Activated naive CD4-positive, alpha-beta T cell (primary cell): ENCODE measurements at places on chromosomes 12 and 14.

DNA sequence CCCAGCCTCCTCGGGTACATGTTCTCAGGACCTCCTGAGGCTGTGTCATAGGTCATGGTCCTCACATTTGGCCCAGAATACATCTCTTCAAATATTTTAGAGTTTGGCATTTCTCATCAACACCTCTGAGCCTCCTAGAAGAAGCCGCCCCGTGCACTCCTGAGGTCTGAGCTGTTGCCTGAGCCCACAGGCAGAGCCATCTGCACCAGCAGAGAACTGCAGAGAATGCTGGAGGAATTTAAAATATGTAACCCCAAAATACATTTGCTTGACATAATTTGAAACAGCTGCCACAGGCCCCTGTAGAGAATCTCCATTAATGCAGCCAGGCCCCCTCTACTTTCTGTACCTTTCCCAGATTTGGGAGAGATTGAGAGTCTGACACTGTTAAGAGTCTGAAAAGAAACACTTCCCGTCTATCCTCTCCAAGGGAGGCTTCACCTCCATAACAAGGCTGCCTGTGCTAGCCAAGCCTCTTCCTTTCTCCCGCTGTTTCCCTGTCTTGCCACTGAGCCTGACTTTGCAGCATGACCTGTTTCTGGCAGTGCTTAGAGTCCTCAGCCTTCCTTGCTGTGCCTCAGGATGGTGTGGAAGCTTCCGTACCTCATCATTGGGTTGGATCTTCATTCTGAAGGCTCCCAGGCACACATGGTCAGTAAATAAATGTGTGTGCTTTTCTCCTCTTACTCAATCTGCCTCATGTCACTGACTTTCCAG is 95.4 kb upstream of the SFSWAP start:
- DNase-seq, result no peak

GRCh38 chr12:124939421-124940142 is 25.1 kb upstream of the UBC start:
- no peak for DNase-seq

- peak; percentile 9 for DNase-seq
Observed at GRCh38 chr12:127162902-127163301, 1104.1 kb upstream of the TMEM132C start.

- DNase-seq, result no peak
Observed at GRCh38 chr12:71252473-71252872, 94.7 kb upstream of the TSPAN8 start.

DNA sequence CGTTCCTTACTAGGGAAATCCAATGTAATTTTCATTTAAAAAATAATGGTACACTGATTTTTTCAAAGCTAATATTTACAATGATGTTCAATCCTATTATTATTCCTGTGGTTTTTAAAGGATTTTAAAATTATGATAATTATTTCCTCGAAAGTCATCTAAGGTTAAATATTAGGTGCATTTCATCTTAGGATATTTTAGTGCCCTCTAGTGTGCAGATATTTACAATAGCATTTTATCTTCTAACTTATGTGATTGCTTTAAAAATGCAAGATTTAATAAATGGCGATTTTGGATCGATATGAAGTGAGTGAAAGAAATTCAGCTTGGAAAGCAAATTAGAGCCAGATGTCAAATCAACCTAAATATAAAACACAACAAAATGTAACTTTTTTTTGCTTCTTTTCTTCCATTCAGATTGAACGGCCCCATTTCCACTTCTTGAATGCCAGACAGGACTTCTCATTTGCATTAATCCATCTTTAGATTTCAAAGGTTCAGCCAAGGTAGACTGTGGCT is 293.5 kb downstream of the SLC6A15 start:
- DNase-seq, result no peak

GRCh38 chr12:25357595-25357994 is 106.9 kb upstream of the KRAS start:
- no peak for DNase-seq

GRCh38 chr12:81759190-81760051 is at the start of gene PPFIA2:
Gene PPFIA2 (minus strand): TSS chr12:81759350.
- DNase-seq, result no peak

DNA sequence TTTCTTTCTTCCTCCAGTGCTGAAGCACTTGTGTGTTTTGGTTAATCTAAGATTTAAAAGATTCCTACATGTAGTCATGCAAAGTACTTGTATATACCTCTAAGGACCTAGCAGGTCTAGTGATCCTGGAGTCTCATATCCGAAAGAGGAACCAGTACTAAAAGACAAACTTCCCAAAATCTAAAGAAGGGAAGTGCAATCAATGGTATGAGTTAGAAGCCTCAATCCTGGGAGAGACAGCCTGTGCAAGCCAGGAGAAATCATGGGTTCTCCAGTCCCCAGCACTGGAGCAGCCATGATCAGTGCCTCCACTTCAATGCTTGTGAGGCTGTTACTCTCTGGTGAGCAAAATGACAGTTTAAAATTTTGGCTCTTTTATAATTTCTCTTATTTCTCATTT is 277.4 kb downstream of the DAD1 start:
- no peak for DNase-seq

GRCh38 chr12:131507881-131508280 is 203.0 kb upstream of the SFSWAP start:
- DNase-seq, result no peak

DNA sequence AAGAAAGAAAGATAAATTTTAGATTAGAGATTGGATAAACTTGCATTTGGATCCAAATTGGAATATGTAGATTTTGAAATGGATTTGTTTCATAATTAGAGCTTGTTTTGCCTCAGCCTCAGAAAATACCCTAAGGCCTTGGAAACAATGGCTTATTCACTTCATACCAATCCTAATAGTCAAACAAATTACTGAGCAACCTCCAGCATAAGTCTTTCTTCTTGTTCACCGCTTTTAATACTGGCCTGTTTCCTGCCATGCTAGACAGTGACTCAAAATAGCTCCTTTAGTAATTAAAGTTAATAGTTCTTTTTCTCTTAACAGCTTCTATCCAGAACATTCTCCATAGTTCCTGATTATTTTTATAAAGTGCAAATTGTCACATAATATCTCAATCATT is 110.9 kb upstream of the DNM1L start:
- DNase-seq, result no peak

DNA sequence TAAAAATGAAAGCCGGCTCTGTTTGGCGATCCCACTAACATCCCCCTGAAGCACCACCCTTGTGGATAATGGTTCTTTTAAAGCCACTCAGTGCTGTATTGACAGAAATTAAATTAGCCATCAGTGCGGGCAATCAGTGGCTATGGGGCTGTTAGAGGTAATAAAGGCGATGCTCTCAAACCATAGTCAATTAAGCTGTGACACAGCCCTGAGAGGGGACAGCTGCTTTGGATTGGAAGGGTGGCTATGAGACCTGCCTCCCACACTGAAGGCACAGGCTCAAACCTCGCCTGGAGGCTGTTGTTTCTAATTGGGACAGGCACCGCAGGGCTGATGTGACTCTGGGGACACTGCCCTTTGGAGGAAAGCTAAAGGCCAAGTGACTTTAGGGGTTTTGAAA is 562.2 kb downstream of the VRK1 start:
- DNase-seq, result no peak

- DNase-seq, result no peak
Observed at GRCh38 chr14:55097881-55098560, 31.0 kb upstream of the LGALS3 start.

GRCh38 chr14:90088176-90088575 is 26.4 kb downstream of the KCNK13 start:
- no peak for DNase-seq

GRCh38 chr12:106648736-106649135 is 65.9 kb downstream of the RFX4 start:
- no peak for DNase-seq

DNA sequence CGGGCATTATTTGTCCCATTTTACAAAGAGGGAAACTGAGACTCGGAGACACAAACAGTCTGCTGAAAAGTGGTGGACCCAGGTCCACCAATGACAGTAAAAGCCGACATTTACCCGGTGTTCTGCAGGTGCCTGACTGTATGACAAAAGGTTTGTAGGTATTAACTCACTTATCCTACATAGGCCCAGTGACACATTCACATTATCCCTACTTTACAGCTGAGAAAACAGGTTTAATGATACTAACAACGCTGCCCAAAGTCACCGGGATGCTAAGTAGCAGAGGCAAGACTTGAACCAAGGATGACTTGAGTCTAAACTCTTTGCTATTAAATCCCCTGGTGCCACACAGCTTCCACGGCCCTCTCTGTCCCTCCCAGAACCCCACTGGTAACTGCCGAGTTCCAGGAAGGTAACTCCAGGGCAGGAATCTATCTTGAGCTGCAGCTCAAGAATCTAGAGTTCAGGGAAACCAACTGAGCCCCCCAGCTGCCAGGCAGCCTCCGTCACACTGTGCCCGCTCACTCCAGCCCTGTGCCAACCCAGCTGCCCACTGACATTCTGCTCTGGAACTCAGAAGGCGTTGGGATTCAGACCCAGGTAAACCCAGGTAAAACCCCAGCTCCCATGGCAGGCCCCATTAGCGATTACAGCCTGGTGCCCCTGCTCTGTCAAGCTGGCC is 33.7 kb downstream of the SYNE3 start:
- no peak for DNase-seq

DNA sequence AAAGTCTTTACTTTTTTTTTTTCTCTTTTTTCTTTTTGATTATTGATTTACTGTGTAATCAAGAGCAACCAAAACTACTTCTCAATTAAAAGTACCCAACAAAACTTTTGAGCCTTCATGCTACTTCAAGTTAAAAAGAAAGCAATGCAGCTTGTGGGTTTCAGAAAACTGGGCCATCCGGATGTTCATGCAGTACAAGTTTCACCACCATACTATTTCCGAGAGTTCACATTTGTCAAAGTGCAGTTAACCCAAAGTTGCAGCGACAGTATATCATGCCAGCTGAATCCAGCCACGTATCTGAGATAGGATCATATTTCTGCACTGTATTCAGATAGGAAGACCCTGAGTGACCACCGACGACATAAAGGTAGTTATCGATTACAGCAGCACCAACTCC is 33.0 kb downstream of the KLHL28 start:
- no peak for DNase-seq

GRCh38 chr12:40105265-40105514 is 691 bp downstream of the SLC2A13 start:
- no peak for DNase-seq

DNA sequence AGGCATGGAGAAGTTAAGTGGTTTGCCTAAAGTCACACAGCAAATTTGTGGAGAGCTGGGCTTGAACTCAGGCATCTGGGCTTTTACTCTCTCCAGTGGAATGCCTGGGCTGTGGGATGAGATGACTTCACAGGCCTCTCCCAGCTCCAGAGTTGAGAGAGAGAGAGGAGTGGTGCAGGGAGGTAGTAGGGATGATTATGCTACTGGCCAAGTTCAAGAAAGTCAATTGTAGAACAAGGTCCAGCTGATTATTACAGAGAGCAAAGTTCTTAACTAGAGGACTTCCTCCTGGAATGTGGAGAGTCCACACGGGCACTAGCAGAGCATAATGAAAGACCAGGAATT is 769 bp upstream of the EMP1 start:
- DNase-seq, result no peak

DNA sequence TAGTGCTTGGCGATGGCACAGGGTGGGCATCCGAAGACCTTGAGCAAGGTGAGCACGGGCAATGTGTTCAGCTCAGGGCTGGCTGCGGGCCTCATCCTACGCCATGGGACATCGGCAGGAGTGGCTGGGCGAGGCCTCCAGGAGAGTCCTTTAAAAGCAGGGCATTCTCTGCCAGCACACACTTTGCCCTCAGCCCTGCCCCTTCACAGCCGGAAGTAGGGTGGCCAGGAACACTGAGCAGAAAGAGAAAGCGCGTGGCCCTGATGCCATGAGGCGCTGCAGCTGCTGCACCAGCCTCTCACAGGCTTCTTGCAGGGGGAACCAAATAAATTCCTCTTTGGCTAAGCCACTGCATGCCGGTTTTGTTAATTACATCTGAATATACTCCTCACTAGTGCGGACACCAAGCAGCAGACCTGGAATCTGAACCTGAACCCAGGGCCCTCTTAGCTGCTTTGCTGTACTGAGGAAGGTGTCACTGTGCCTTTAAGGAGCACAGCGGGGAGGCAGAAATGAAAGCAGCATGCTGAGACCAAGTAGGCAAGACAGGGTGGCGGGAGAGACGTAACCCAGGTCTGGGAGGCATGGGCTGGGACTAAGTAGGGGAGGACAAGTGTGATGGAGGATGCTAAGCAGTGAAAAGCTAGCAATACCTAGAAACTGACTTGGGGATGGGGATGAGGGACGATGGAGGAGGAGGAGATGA is 155.2 kb downstream of the TTC7B start:
- no peak for DNase-seq

GRCh38 chr12:118527310-118527709 is 151.0 kb downstream of the SUDS3 start:
- no peak for DNase-seq

GRCh38 chr12:4849795-4850345 is 59.8 kb upstream of the KCNA1 start:
- DNase-seq, result no peak

GRCh38 chr12:103423516-103423910 is 72.3 kb downstream of the C12orf42 start:
- no peak for DNase-seq

- no peak for DNase-seq
Observed at GRCh38 chr14:24597403-24597802, 12.1 kb downstream of the GZMH start.

GRCh38 chr12:49644620-49644994 is 21.2 kb downstream of the PRPF40B start:
- peak; percentile 55 for DNase-seq

DNA sequence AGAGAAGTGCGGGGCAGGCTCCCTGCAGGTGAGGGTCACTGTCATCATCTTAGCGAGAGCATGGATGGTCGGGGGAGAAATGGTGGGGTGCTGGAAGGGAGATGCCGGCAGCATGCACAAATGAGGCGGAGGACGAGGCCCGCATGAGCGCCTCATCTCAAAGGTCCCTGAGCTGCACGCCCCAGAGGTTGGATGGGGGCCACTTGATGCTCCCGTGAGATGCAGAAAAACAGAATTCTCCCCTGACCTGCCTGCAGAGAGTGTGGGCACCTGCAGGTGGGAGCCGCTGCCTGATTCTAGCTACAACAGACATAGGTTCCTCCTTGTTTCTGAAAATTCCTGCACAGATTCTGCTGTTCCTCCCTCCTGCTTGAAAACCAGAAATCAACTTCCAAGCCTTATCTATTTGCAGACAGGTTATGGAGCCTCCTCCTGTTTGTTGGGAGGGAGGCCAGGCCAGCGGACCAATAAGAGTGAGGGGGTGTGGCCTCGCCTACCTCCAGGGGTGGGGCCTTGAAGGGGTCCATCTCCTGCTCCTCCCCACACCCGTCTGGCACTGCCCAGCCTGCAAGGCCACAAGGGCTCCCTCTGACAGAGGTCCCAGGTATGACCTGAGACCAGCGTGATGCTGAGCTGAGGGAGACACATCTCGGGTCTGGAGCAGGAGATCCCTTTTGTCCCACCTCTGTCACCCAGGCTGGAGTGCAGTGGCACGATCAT is 67.2 kb downstream of the KDM2B start:
- DNase-seq, result no peak

DNA sequence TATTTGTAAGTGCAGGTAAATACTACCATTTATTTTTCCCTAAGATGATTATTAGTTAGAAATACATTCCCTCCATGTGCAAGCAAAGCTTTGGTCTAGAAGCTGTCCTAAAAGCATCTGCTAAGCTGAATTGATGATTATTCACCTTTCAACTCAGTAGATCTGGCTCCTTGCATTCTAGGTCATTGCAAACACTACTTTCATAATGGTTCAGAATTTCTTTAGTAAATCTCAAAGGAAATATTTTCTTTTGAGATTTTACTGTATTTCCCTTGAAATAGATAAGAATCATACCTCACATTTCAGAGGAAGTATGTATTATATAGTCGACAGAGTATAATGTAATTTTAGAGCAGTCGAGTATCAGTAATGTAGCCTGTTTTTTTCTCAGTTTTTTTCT is 2.4 kb downstream of the ETNK1 start:
- DNase-seq, result no peak

GRCh38 chr12:12883369-12884001 is 7.9 kb upstream of the GPRC5A start:
- no peak for DNase-seq
